Gastroesophageal sphincter (tissue), 4 donors: ENCODE measurements at places on chromosomes 2 and 18.

GRCh38 chr2:159272156-159272555 is 14.3 kb downstream of the WDSUB1 start:
- ATAC-seq: no peak

- no peak for ATAC-seq
Measured at GRCh38 chr2:240502430-240503121, 55.2 kb downstream of the ANKMY1 start.

DNA sequence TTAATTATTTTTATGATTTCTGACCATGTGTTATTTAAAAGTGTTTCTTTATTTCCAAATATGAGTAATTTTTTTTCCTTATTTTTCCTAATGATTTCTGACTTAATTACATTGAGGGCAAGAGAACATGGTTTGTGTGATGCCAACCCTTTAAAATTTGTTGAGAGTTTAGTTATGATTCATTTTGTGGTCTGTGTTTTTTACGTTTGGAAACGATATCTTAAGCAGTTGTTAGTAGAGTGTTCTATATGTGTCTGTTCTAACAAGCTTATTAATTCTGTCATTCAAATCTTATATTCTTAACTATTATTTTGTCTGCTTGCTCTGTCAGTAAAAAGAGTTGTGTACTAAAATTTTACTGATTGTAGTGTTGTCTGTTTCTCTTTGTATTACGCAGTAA is 15.0 kb downstream of the NAB1 start:
- no peak for ATAC-seq

GRCh38 chr2:116145031-116145430 is 1669.5 kb upstream of the DDX18 start:
- no peak for ATAC-seq

DNA sequence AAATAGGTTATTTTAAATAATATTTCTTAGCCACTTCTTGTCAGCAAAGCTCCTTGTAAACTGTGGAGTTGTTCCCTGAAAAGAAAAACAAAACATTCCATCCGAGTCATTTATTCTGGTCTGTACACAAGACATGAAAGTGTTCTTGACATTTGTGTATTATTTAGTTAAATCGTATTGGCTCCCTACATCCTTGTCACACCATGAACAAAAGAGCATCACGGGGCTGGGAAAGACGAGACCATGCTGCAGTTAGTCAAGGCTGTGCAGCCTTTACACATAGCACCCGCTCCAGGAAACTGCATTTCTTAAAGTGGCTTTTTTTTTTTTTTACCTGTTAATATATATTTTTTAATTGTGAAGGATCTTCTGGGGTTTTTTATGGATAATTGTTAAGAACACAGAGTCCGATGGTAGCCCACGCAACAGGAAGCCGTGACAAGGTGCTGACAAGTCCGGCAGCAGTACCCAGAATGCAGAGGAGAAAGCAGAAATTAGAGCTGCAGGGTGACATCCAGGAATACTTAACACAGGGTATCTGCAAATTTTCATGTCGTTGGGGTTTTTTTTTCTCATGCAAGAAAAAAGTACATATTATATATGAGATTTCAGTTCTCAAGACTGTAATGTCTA is 588.4 kb downstream of the ARHGAP15 start:
- no peak for ATAC-seq

DNA sequence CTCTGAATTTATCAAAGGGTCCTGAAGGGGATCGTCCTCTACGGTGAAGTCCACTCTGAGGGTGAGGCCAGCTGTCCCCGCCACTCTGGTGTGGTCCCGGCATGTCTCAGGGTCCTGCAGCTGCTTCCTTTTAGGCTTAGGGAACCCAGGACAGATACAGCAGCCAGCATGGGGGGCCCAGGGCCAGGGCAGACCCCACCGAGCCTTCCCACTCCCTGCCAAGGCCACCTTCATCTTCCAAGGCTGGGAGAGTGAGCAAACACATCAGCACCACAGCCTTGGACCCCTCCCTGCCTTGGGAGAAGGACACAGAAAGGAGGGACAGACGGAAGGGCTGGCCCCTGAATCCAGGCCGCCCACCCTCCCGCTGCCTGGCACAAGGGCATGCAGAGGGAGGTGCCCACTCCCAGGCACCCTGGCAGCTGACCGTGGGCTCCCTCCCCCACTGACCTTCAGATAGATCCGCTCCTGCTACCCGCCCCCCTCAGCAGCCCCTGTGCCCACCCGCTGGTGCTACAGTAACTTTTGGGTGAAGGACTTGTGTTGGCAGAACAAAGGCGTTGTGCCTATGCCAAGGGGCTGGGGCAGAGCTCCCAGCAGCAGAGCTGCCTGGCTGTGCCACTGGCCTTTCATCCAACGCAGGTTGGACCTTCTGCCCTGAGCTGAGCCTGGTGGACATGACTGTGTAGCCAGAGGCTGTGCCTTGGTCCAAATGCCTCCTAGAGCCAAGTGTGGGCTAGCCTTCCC is 7.6 kb downstream of the CYP26B1 start:
- no peak for ATAC-seq

DNA sequence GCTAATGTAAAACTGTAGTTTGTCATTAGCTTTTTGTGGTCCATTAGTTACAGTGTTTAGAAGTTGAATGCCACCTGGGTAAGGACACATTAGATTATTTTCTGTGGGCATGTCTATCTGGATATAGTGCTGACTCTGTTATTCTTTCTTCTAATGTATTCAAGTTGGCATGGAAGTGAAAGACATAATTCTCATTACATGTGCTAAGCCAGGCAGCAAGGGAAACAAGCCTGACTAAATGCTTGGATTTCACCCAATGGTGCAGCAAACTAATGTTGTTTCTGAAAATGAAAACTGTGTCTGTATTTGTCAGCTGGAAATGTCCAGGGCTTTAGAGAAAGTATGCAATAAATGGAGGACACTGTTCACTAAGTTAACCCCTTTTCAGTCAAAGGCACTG is 100.7 kb downstream of the NUP35 start:
- no peak for ATAC-seq

GRCh38 chr2:111618226-111618977 is 265.6 kb downstream of the ANAPC1 start:
- peak; percentile 31 for ATAC-seq
